ENCODE measurements at places on chromosomes 1 and 21.

DNA sequence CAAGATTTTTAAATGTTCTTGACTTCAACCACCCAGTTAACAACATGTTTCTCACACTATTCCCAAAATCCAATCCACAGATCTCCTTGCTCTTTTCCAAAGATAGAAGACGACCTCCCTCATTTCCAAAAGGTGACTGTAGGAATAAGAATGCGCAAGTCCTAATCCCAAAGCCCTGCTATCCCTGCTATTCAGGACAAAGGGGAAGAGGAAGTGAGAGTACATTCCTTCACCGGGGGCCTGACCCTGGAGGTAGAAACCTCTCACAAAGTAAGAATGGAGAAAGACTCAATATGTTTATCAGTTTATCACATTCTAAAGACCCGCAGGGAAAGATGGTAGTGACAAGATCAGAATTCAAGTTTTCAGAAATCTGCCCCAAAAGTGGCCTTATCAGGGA, 55.7 kb downstream of the PLEKHA6 start:
- DNase-seq: peak; percentile 64

DNA sequence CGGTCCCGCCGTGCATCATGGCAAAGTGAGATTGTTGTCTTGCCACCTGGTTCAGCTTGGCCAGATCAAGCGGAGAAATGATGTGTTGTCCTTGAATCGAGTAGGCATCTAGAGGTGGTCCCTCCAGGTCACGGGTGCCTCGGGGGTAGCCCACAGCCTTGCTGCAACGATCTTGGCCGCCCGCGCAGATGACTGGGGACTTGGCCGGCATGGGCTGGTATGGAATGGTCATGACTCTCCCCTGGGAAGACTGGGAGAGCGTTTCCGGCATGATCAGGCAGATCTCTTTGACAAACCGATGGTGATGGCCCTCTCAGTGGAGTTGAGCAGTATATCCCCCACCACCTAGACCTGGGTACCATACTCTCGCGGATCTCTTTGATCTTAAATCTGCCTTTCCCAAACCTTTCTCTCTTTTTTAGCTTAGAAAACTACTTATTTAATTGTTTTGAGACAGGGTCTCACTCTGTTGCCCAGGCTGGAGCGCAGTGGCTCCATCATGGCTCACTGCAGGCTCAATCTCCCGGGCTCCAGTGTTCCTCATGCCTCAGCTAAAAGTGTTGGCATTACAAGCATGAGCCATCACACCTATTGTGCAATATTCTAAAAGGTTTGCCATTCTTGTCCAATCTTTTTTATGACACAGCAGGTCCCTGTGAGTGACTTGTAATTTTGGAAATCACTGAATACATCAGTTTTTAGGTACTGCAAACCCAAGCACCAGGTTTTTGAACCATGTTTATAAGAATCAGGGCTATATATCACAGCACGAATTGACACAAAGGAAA, 9.4 kb upstream of the ELAPOR1 start:
- DNase-seq: no peak

DNA sequence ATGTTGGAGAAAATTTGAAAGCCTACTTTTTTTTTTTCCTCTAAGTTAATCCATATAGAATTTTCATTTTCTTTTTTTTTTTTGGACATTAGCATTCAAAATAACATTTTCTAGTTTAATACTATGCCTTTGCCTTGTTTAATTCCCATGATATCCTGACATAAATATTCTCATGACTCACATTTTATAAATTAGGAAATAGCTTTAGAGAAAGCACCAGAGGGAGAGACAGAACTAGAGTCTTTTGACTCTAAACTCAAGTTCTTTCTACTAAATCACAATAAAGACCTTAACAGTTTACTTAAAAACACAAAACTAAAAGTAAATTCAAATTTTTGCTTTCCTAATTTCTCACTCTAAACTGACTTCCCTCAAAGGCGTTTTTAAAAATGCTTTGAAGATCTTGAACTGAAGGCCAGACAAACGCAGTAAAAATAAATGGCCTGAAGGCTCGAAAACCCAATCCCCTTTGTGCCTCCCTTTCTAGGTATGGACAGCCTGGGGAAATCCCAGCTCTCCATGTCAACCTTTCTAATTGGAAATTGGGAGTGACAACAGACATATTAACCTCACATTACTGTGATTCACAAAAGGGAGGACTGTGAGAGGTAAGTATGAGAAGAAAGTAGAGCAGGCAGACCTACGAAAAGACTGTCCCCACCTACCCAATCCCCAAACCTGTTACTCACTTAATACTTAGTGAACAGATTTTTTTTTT, 104.6 kb downstream of the ENAH start:
- peak; percentile 9 for DNase-seq

DNA sequence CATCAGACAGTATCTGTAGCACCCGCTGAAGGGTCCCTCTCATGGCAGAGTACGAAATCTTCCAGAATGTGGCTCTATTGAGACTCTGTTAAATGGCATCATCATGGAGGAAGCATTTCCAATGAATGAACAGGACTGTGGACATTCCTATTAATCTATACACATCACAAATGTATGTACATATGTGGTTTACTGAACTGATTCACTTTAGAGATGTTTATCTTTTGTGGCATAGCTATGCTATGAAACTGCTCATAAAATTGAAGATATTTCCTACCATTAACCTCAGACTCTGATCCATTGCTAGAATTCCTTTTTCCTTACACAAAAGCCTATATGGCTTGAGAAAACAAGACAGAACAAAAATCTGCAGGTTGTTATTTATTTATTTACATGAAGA, 259.6 kb upstream of the RRP15 start:
- DNase-seq: peak; percentile 84

GRCh38 chr1:205447457-205448341, 8.1 kb downstream of the BLACAT1 start:
- no peak for DNase-seq

DNA sequence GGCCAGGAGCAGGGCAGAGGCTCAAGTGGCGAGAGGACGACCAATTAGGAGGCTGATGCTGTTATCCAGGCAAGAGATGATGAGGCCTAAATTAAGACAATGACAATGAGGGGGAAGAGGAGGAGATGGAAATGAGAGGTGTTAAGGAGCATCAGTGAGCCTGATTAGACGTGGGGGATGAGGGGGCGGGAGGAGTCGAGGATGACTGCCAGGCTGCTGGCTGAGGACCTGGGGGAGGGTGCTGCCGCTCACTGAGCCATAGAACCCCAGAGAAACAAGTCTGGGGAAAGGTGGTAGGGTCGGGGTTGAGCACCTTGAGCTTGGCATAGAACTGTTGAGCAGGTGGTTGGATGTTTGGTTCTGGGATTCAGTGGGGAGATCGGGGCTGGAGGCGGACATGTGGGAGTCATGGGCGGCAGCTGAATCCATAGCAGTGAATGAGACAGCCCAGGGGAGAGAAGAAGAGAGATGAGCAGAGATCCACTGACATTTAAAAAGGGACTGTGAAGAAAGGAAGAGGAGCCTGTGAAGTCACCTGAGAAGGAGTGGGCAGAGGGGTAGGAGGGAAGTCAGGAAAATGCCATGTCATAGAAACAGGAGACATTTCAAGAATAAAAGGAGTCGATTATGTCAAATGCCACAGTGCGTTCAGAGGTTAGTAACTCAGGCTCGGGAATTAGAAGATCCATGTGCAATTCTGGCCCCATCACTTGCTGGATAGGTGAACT, 28.5 kb downstream of the DLGAP3 start:
- DNase-seq: no peak

GRCh38 chr1:178528228-178528952, 15.5 kb downstream of the TEX35 start:
- DNase-seq: no peak

DNA sequence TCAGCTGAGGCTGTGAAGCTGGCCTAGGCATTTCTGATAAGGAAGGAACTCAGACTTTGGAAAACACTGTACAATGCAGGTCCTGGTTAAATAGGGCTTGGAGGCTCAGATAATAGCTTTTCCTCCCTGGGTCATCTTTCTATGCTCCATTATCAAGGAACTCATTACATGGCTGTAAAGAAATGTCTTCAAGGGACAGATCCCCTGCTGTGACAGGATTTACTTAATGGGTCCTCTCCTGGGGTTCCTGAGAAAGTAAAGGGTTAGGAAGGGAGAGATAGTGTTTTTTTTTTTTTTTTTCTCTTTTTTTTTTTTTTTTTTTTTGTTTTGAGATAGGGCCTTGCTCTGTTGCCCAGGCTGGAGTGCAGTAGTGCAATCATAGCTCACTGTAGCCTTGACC, 14.1 kb upstream of the SVBP start:
- no peak for DNase-seq

DNA sequence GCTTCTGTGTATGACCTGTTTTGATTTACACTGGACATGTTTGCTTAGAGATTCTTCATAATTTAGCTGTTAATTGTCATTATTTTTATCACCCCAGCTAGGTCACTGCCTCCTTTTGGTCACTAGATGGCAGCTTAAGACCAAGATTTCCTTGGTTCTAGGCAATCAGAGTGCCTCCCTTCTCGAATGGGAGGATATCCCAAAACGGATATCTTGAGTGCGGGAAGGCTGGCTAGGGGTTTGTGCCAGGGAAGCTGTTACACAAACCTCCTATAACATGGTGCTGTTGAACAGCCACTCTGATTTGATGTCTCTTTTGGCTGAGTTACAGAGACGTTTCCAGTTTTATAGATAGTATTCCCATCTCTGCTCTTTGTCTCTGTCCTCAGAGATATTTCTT, 283.5 kb downstream of the S1PR1 start:
- DNase-seq: peak; percentile 34

GRCh38 chr1:170791941-170792340, 128.0 kb downstream of the PRRX1 start:
- DNase-seq: peak; percentile 66

- DNase-seq: no peak
These were observed 81.8 kb downstream of the GLUL start for GRCh38 chr1:182309631-182310351.

DNA sequence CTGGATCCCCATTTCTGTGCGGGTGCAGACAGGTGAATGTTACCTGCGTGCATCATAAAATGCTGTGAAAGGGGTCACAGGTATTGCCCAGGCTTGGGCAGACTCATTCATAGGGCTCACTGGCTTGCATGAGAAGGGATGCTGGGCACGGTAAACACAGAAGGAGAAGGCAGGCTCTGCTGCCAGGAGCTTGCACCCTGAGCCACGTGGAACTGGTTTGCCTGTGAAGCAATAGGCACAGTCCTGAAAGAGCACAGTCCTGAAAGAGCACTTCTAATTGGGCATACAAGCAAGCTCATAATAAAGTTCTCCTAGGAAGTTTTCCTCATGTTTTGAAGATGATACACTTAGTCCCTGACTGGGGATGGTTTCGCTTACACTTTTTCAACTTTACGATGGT, 40.9 kb downstream of the GALNT2 start:
- no peak for DNase-seq

DNA sequence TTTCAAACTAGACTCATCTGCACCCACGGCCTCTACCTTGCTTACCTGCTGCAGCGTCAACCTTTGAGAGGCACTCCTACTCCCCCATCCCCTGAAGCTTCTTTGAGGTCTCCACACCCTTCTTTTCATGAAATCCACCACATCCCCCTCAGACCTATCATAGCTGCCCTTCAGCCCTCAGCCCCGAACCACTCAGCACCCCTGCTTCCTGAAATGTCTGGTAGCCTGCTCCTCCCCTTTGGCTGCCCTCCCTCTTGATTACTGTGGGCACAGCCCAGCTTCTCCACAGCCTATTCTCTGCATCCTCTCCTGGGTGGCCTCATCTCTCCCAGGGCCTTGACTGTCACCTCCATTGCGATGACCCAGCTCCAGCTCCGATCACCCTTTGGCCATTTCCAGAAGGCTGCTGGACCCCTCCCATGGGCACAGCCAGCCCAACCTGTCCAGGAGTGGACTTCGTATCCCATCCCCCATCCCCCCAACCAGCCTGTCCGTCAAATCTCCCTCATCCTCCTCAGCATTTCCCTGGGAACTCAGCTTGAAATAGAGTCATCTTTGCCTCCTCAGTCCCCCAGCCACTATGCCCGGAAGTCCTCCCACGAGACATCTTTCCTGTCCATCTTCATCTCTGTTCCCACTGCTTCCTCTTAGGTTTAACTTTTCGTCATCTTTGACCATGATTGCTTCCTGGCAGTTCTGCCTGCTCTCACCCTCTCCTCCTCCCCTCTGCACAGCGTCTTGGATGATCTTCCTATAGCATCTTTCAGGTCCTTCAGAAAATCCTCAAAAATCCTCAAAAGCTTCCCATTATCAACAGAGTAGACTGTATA, 6.1 kb upstream of the ADORA1 start:
- no peak for DNase-seq

DNA sequence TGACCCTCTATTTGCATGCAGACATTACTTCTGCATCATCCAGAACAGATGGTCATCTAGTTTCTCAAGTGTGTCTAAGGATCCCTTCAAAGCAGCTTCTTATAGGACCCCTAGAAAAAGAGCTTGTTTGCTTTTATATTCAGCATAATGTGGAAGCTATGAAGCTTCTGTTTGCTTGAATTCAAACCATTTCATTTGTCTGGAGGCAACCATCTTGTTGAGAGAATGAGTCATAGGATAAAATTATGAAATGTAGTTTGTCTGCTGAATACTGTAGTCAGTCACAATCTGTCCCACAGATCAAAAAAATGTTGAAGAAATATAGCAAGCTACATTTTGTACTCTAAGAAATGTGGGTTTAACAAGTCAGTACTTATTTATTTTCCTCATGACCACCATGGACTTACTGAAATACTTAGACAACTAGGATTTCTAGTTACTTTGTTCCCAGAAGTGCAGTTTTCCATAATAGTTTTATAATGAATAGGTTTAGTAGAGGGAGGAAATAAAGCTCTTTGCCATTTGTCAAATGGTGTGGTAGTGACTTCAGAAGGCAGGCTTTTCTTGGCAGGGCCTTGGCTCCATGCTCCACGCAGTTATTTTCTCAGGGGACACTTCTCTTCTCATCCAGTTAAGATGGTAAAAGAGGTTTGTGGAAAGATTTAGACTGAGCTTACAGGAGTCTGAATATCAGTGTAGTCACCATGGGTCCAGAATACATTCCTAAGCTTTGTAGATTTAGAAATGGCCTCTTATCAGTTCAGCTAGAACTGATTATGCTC, 74.8 kb upstream of the DEPDC1 start:
- peak; percentile 3 for DNase-seq

- DNase-seq: peak; percentile 17
These were observed 21.8 kb downstream of the GPR157 start for GRCh38 chr1:9107136-9107535.

- DNase-seq: no peak
These were observed 674 bp upstream of the HES5 start for GRCh38 chr1:2530513-2531361.

DNA sequence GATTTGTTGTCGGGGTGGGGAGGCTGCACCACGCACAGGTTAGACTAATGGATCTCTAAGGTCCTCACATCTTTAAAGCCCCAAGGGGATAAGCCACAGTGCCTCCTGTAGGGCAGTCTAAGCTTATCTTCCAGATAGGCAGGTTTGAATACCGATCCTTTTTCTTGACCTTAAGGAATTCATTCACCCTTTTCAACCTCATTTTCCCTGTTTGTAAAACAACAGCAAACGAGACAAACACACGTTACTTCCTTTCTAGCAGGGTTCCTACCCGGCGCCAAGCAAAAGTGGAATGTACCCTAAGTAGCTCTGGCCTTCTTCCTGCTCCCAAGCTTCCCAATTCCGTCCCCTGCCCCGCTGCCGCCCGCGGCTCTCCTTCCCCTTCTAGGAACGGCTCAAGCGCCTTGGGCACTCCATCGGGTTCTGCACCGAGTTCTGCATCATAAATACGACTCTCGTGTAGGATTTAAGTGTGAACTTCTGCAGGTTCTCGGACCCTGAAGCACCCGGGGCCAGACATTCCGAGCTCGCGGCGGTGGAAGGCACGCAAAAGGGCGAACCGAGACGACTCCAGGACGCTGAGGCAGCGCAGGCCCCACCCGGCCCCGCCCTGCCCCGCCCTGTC, 548 bp upstream of the CDC20 start:
- peak; percentile 52 for DNase-seq
